Activated B cell treated with CpG ODN at 0.5 μM for 24 hours (primary cell): ENCODE measurements at places on chromosomes 4 and X. TPM values are rescaled to one million over a fixed set of nuclear protein-coding genes. Genes with fewer than 3 reads are reported as not detected.

The HUWE1 gene
- 236 and 257 TPM in 2 replicates for total RNA-seq

The IQSEC2 gene
- 0.24 and 0.53 TPM in 2 replicates for total RNA-seq

The ARFIP1 gene
- 16.8 and 19.5 TPM in 2 replicates for total RNA-seq

DNA sequence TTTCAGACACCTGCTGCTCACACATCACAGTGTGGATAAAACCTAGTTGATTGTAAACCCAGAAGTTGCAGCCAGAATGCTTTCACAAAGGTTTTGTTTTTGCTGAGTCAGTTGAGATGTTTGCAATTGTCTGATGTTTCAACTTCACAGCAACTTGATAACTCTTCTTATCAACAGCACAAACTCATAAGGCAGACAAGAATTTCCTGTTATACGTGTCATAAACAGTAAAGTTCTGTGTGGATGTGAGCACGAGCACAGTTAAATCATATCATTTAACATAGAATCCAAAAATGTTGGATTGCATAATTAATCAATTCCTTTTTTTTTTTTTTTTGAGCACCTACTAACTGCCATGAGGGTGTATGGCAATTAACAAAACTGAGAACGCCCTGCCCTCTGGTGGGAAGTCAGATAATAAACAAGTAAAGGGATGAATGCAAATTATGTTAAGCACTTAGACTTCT, 512.2 kb downstream of the PDHA2 start:
- H3K27ac ChIP-seq: no peak overlapping the region
- H3K4me3 ChIP-seq: no peak overlapping the region
- DNase-seq: no peak
- H3K4me1 ChIP-seq: no peaks in the 10 kb centered on the region
- no peaks in the 10 kb centered on the region for H3K27me3 ChIP-seq
- no peaks in the 10 kb centered on the region for H3K36me3 ChIP-seq

GRCh38 chrX:63508668-63509067, 157.5 kb upstream of the SPIN4 start:
- H3K27ac ChIP-seq: no peak overlapping the region
- H3K27me3 ChIP-seq: no peaks in the 10 kb centered on the region
- H3K36me3 ChIP-seq: no peaks in the 10 kb centered on the region
- H3K4me3 ChIP-seq: no peak overlapping the region

The STBD1 gene
- total RNA-seq: 0.09 TPM in 1 of 2 replicates, not detected in the other

- no peaks in the 10 kb centered on the region for H3K4me1 ChIP-seq
- no peak overlapping the region for H3K4me3 ChIP-seq
- H3K27me3 ChIP-seq: peaks cover 5% of the 10 kb centered on the region
- DNase-seq: no peak
- no peaks in the 10 kb centered on the region for H3K36me3 ChIP-seq
- no peak overlapping the region for H3K27ac ChIP-seq
These were observed 76.0 kb downstream of the INTS6L start for GRCh38 chrX:135596495-135596894.

DNA sequence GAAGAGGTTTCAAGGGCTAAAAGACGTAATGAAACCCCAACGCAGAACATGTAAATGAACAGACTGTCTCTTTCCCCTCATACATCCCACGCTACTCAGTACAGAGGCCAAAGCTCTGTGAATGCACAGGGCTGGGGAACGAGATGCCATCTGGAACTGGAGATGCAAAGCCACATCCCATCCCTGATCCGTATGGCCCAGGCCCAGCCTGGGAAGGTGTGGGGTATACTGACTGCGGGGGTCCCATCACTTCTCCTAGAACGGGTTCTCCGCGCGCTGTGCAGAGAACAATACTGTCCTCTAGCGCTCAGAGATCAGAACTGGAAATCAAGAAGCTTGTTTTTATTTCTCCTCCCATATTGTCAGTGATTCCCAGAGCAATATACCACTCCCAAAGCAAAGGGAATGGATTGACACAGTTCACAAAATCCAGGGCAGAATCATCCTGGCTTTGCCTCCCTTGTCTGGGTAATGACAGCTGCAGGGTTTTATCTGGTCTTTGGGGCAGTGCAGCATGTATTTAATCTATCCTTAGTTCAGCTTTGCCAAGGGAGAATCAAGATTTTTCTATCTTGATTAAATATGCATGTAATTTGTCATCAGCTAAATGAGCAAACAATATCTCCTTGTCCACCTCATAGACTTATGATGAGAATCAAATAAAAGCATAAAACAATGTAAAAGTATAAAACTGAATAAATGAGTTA, 47.3 kb upstream of the TLR3 start:
- no peak for DNase-seq
- H3K36me3 ChIP-seq: no peaks in the 10 kb centered on the region
- H3K4me1 ChIP-seq: no peaks in the 10 kb centered on the region
- H3K4me3 ChIP-seq: no peak overlapping the region
- peaks cover 9% of the 10 kb centered on the region for H3K27me3 ChIP-seq

GRCh38 chr4:21872101-21872500, 76.5 kb downstream of the KCNIP4 start:
- no peaks in the 10 kb centered on the region for H3K36me3 ChIP-seq
- H3K4me1 ChIP-seq: no peaks in the 10 kb centered on the region
- H3K27ac ChIP-seq: no peak overlapping the region
- no peak for DNase-seq
- no peak overlapping the region for H3K4me3 ChIP-seq

GRCh38 chr4:107519053-107519452, 201.0 kb downstream of the PAPSS1 start:
- DNase-seq: no peak
- H3K27me3 ChIP-seq: no peaks in the 10 kb centered on the region
- H3K27ac ChIP-seq: no peak overlapping the region
